ENCODE measurements at places on chromosomes 1 and 21.

GRCh38 chr1:237972186-237972585 lies 81.5 kb upstream of the ZP4 start:
- DNase-seq, result no peak

DNA sequence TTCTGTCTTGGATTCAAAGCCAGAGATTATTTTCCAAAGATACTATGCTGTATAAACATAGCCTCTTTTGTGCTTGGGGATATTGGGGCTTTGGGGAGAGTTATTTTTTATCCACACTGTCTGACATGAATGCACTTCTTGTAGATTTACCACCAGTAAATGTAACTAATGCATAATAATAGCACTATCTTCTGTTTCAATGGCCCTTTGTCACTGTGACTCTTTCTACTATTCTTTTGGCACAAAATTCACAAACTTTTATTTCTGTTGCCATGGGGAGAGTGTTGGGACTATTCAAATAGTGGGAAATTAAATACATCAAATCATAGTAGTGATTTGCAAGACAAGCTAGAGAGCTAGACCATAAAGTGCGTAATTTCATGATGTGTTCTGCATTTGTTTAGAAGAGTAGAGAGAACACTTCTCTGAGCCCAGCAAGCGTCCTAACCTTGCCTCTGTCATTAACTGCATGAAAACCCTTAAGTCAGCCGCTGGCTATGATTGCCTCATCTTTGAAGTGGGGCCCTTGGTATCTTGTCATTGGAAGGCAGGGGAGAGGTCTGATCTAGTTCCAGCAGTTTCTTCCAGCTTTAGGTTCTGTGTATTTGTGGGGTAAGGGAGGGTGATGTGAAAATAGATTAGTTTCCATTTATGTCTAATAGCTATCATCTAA lies 154.4 kb downstream of the HHAT start:
- no peak for DNase-seq

DNA sequence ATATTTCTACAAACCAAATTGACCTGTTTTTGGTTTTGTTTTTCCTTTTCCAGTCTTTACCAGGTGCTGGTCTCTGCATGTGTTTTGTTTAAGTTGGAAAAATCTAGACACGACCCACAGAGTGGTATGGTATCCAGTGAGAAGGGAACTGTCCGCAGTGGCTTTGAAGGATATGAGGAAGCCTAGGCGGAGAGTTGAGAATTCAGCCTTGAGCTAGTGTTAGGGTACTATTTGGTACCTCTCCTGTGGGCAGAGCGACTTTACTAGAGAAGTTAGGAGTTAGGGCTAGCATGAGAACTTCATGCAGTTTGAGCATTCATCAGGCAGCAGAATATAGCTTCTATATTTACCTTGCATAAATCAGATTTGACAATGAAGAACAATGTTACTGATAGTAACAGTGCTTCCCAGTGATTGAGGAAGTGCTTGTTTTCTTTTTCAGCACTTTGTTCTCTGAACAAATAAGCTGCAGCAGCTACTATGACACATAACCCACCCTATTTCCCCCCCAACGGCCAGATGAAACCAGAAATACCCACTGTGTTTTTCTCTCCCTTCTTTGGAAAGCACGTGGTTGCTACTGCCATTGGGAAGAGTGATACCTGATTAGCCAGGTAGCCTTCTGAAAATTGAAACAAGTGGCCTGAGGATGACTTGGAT lies 19.0 kb downstream of the MRPS6 start:
- no peak for DNase-seq

DNA sequence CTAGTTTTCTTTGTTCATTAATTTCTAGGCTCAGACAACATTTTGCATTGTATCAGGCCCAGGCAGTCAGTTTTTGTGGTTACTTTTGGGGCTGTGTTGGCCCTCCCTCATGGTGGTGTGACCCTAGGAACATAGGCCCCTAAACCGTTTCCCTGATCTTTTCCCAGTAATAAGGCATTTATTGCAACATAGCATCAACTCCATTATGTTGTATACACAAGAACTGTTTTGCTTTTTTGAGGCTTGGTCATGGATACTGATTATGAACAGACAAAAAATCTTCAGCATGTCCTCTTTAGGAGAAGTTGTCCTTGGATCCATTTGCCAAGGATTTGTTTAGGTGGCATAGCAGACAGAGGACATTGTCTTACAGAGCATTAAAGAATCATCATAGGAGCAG lies 10.3 kb downstream of the B3GALT2 start:
- no peak for DNase-seq

DNA sequence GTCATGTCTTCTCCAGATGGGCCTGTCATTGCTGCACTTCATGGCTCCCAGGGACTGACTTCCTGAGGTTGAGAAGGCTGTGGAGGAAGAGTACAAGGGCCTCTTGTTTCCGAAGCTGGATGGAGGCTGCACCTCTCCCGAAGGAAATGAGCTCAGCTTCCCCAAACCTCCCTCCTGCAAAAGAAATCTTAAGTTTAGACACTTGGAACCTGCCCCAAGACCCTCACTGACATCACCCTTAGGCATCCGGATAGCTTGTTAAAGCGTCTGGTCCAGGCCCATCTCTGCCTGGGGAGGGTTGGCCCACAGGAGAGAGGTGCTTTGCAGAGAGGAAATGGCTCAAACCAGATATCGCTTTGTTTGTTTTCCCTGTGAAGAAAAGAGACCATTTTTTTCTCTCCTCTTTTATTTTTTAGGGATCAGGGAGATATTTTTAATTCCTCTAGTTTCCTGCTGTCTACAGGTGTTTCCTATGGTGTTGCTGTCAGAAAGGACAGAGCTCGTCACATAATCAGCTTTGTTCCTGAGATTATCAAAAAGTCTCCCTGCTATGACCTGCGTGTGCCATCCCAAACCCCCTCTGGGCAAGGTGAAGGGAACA lies 25.0 kb downstream of the RCSD1 start:
- no peak for DNase-seq

DNA sequence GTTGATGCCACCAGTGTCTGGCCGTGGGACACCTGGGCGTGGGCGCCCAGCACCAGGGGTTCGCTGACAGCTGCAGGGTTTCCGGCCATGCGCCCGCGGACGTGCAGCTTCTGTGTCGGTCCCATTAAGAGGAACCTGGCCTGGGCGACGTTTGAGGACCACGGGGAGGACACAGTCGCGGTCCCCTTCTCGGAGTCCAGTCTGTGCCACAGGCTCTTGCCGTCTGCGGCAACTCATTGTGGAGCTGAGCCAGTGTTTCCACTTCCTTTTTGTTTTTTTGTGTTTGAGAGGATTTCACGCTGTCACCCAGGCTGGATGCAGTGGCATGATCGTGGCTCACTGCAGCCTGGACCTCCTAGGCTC lies 1.6 kb upstream of the C1orf159 start:
- no peak for DNase-seq

- DNase-seq, result no peak
Observed at GRCh38 chr1:215667761-215668160, 100.7 kb downstream of the KCTD3 start.

GRCh38 chr1:64087768-64088167 lies 115.7 kb upstream of the UBE2U start:
- peak; percentile 13 for DNase-seq

DNA sequence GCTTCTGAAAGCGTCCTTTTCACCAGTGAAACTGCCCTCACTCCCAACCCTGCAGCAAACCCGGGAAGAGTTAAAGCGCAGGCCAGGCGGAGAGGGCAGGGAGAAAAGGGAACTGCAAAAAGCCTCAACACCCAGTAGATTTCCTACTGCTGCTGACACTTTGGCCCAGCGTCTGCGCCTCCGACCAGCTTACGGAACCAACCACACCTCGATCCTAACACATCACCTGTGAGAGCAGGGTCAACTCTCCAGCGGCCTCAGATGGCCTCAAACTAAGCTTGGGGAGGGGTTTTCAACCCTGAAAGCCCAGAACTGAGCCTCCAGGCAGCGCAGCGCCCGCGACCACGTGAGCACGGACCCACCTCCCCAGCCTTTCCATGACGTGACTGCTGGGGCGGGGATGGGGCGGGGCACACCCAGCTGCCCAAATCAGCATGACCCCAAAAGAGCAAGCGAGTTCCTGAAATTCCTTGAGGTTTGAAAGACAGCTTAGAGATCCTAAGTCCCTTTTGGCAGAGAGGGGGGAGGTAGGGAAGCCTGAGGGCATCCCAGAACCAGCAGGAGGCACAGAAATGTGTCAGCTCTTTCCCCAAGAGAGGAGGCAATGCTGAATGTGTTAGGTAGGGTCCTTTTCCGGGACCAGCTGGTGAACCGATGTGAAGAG lies 59.1 kb downstream of the ITPKB start:
- peak; percentile 66 for DNase-seq

DNA sequence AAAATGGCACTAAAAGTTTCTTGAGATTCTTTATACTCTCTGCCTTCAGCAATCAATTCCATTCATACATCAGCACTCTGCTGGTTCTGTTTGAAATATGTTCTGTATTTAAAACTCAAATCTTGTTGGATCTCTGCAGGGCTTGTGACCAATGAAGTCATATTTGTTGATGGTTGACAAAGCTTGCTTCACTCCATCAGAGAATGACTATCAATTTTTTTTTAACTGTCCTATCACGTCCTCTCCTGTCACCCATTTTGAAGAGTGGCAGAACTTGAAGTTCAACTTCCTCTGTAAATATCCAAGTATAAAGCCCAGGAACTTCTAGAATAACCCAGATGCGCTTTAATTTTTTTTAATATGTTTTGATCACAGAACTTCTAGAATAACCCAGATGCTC lies 10.9 kb downstream of the PRDX6 start:
- DNase-seq, result no peak

GRCh38 chr1:151058692-151059091 lies 730 bp downstream of the CDC42SE1 start:
- peak; percentile 31 for DNase-seq

GRCh38 chr21:33761441-33762036 lies 119.2 kb downstream of the ITSN1 start:
- DNase-seq, result peak; percentile 97

Data from ELR (cell line).